ENCODE measurements at places on chromosomes 3 and 15.

- no peak for DNase-seq
These were observed 34.2 kb downstream of the APBA2 start for GRCh38 chr15:28919679-28920655.

GRCh38 chr3:180179562-180179961 lies 142.8 kb upstream of the PEX5L start:
- DNase-seq = no peak

DNA sequence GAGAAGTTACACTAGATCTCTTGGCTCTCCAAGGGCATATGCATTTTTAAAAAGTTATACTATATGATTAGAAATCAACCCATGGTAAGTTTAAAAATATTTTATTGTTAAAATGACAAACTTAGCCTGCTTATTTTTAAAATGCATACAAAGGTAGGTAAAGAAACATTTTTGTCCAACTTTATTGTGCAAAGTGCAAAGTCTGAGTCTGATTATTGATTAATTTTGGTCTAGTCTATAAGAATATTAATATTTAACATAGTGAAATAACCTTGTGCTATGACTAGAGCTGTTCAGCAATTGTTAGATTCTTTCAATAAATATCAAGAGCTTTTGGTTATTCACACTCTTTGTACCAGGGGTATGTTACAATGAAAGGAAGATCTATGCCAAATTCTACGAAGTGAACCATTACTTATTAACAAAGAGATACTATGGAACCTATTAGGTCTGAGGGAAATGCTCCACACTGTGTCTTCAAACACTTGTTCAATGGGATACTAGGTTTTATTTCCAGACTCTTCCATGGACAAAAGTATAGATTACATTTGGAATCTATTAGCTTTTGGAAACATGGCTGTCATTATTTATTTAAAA lies 70.4 kb downstream of the DIPK2A start:
- no peak for DNase-seq

DNA sequence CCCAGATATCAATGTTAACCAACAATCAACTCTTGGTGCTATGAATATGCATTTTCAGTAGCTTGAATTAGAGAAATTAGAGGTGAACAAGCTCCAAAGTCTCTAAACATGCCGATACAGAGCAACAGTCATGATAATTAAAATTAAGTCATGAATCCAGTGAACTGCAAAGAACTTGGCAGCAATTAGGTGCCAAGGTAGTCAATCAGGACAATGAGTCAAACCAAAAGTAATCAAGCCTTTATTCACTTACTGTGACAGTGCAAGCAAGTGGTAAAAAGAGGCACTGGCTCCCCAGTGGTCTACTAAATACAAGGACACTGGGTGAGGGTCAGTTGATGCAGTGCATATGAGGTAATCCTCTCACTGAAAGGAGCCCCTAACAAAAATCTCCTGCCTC lies 1.8 kb downstream of the ZNF770 start:
- no peak for DNase-seq

- no peak for DNase-seq
These were observed 48.9 kb upstream of the MME start for GRCh38 chr3:155031186-155031585.

DNA sequence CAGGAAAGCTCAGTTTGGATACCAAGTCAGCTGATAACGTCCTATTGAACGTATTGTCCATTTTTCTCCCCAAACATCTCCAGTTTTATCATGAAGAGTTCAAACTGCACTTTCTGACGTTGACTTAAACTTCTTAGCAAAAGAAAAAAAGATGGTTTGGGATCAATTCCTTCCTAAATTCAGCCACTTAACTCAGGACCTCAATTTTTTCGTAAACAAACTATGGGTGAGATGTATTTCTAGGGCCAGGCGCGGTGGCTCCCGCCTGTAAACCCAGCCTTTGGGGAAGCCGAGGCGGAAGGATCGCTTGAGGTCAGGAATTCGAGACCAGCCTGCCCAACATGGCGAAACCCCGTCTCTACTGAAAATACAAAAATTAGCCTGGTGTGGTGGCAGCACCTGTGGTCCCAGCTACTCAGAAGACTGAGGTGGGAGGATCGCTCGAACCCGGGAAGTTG lies 464 bp upstream of the MRPS25 start:
- DNase-seq = no peak

- no peak for DNase-seq
These were observed 6.7 kb downstream of the IDH2 start for GRCh38 chr15:90095521-90095959.

DNA sequence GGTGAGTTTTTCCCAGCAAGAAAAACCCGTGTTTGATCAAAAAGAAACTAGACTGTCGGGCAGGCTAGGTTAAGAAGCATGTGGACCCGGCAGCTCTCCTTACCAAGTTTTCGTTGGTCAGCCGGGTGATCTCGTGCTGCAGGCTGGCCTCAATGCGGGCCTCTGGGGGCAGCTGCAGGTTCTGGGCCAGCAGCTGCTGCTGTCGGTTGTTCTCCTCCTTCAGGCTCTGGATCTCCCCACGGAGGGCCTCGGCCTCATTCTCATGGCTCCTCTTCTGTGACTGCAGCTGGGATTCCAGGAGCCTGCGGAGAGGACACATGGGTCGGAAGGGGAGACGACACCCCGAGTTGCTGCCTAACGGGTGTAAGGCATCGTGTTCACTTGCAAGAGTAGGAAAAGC lies 44.5 kb upstream of the MYO5C start:
- no peak for DNase-seq

- no peak for DNase-seq
These were observed 316.4 kb downstream of the THSD4 start for GRCh38 chr15:71431343-71432336.

GRCh38 chr3:45816544-45816943 lies 20.2 kb upstream of the SLC6A20 start:
- no peak for DNase-seq

GRCh38 chr3:161770484-161771386 lies 274.1 kb downstream of the OTOL1 start:
- no peak for DNase-seq

GRCh38 chr3:108333961-108334360 lies 37.6 kb downstream of the HHLA2 start:
- no peak for DNase-seq

DNA sequence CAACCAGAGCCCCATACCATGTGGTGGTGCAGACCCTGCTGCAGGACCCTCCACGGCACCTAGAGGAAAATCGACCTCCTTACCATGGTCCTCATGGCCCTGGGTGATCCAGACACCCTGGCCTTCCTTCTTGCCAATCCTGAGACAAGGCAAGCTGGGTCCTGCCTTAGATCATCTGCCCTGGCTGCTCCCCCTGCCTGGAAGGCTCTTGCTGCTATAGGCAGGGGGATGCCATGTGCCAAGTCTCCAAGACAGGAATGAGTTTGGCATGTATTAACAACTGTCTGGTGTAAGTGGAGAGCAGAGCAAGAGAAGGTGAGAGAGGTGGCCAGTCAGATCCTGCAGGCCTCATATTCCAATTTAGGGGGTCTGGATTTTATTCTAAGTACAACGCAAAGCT lies 7.5 kb downstream of the HEG1 start:
- peak; percentile 45 for DNase-seq

GRCh38 chr3:10074666-10075065 lies 33.4 kb downstream of the FANCD2OS start:
- DNase-seq = no peak

DNA sequence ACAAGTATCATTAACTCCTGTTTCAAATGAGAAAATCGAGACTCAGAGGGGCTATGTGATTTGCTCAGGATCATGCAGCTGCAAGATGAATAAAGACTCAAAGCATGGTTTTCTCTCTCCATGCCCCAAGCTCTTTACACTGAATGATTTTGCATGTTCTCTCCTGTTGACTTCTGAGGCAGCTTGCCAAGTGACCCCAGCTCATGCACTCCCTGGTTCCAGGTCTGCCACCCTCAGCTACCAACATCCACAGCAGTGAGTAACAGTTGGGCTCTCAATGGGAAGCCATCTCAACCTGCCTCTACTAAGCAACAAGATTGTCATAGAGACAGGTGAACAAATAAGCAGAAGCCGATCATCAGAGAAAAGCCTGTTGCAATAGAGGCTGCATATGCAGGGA lies 116.9 kb upstream of the GADL1 start:
- DNase-seq = no peak

DNA sequence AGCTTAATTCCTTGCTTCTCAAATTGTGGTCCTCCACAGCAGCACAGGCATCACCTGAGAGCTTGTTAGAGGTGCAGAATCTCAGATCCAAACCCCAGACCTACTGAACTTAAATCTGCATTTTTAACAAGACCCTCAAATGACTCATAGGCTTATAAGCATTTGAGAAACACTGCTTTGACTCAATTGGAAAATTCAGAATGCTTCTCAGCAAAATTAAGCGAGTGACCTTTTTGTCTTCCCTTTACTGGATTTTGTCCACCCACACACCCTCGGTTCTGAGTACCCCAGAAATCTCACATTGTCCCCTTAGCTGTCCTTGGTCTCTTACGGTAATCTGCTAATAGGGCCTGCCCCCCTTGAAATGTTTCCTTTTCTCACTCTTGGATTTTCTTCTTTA lies 17.9 kb downstream of the CD80 start:
- no peak for DNase-seq

- DNase-seq = no peak
These were observed 3.7 kb upstream of the PLD1 start for GRCh38 chr3:171813897-171814460.

DNA sequence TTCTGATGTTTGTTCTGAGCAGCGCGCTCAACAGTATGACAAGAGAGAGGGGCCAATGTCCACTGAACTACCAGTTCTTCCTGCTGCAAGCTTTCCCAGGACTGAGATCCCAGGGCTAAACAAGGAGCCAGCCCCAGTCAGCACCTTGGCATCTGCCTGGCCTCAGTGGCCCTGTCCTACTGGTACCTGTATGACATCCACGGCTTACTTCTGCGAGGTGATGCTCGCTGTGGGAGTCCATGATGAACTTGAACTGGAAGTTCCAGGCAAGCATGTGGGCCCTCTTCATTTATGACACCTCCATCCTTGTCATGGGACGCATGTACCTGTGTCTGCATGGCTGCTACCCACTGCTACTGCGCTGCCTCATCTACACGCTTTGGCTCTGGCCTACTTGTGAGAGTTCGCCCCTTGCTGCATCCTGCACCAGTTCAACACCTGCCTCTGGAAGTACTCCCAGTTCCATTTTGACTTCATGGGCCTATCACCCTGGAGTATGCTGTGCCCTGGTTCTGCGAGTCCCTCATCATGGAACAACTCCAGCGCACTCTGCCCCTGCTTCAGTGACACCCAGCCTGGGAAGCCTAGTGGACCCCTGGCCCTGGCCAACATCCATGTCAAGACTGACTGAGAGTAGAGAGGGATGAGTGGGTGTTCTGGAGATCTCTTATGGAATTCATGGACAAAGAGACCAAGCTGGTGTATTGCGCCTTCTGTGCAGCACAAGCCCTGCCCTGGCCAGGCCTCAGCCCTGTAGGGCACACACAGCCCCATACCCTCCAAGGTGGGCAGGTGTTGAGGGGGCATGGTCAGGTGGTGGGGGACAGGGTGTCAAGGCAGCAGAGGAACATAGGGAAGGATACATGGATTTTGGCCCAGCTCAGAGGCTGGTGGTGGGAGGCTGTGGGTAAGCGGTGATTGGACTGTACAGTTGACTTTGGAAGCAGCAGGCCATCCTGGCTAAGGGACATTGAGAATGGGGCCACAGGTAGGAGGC lies 246.8 kb downstream of the NLGN1 start:
- no peak for DNase-seq

DNA sequence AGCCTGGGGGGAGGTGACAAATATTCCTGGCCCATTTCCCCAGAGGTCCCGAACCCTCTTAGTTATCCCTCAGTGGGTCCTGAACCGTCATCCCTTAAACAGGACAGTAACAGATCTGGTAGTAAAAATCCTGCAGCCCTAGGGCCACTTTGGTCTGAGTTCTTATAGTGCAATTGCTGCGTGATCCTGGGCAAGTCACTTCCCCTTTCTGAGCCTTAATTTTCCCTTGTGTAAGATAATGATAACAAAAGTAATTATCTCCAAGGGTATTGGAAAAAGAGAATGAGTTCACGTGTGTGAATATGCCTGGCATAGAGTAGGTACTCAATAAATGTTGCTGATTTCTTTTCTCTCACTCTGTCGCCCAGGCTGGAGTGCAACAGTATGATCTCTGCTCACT lies 2.9 kb upstream of the JAGN1 start:
- no peak for DNase-seq

- DNase-seq = no peak
These were observed 28.0 kb downstream of the ARHGAP31 start for GRCh38 chr3:119322021-119322834.

- no peak for DNase-seq
These were observed 35.1 kb downstream of the GASK1A start for GRCh38 chr3:43014241-43014640.

GRCh38 chr3:46462511-46462910 lies 2.2 kb downstream of the LTF start:
- DNase-seq = no peak

DNA sequence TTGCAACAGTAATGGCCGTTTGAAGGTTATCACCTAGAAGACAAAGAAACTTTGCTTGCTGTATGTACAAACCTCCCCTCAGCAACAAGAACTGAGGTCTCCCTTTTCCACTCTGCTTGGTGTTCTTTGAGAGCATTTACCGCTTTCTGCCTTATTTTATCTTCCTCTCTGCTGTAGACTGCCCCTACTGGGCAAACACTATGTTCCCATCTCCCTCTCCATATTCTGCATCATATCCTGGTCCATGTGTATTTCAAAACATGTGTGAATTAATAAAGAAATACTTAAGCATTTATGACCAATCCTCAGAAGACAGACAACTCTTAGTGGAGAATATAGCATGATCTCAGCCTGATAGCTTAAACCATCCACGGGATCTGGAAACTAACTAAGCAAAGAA lies 64.4 kb downstream of the ATP13A5 start:
- no peak for DNase-seq
